Thyroid gland (tissue), 4 donors: ENCODE measurements at places on chromosomes 12 and 14. TPM values are rescaled to one million over a fixed set of nuclear protein-coding genes. Genes with fewer than 3 reads are reported as not detected.

- no peaks in the 10 kb centered on the region for H3K27me3 ChIP-seq
- no peaks in the 10 kb centered on the region for H3K36me3 ChIP-seq
- H3K4me1 ChIP-seq, result no peaks in the 10 kb centered on the region
- H3K4me3 ChIP-seq, result no peak overlapping the region
These were observed 39.4 kb downstream of the FAM222A start for GRCh38 chr12:109753054-109753401.

DNA sequence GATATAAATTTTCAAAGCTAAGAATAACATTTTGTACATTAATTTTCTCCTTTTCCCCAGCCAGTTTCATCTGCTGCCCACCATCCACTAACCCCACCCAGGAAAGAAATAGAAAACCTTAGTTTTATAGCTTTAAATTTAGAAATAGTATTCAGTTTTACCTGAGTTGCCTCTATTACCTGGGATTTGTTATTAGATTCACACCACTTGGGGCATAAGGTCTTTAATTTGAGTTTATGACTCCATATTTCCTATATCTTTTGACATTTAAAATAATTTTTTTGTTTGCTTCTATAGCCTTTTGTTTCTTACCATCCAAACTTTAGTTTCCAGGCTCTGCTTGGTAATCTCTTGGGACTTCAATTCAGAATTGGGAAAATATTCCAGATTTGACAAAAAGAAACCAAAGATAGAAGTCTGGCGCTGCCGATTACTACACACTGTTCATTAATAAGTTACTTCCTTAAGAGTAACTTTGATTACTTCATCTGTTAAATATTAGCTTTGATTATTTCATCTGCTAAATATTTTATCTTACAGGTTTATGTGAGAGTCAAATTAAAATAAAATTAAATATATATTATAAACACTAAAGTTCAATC, 485.5 kb upstream of the FOXG1 start:
- no peaks in the 10 kb centered on the region for H3K27me3 ChIP-seq
- H3K4me1 ChIP-seq, result no peaks in the 10 kb centered on the region
- no peaks in the 10 kb centered on the region for H3K36me3 ChIP-seq
- no peak overlapping the region for H3K4me3 ChIP-seq

Gene DPF3
- total RNA-seq, result 0.27 TPM

Gene KRT82
- not detected for total RNA-seq
